ENCODE measurements at places on chromosomes 4 and X.
A peak's percentile ranks its signal among the peaks of the same experiment; 100 is the strongest.

DNA sequence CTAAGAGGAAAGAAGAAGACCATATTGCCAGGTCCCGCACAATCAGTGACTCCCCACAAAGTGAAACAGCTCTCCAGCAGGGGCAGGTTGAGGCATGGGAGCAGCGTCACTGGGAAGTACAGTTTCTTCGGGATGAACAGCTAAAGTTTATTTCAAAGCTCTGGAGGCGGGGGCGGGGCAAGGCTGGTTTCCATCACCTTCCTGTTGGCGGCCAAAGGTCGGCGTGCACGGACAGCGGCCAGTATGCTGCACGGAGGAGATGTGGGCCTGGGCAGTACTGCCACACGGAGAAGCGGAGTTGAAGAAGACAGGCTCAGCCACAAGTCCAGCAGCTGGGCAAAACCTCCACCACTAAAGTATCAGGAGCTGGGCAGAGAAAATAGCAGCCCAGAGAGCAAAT is 951 bp upstream of the ZNF518B start:
- DNase-seq = no peak

DNA sequence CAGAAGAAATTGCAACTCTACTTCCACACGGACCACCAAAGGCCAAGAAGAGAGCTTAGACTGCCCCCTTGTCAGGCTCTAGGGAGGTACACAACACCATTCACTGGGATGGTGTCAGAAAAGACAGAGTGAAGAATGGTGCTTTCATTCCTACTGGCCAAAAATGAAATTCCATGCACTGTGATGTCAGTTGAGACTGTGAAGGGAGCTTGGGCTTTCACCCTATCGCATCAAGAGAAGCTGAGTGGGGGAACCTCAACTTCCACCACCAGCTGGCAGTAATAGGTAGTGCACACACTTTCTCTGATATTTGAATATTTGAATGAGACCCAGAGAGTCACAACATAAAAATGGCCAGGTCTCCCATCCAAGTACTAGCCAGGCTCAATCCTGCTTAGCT is 65.9 kb downstream of the ZNF711 start:
- DNase-seq = no peak

DNA sequence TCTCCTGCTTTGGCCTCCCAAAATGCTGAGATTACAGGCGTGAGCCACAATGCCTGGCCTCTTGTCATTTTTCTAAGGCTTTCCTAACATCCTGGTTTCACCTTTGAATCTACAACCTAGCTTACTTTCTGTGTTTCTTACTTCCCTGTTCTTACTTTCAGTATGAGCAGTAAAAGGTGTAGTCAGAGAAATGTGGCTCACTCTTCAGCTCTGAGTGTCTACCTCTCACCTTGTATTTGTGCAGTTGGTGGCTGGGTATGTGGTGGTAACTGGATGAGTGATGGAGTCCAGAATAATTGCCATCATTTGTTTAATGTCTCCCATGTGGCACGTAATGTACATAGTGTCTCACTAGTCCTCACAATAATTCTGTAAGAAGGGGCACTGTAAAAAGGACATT is 19.1 kb upstream of the CXCL11 start:
- DNase-seq = no peak

DNA sequence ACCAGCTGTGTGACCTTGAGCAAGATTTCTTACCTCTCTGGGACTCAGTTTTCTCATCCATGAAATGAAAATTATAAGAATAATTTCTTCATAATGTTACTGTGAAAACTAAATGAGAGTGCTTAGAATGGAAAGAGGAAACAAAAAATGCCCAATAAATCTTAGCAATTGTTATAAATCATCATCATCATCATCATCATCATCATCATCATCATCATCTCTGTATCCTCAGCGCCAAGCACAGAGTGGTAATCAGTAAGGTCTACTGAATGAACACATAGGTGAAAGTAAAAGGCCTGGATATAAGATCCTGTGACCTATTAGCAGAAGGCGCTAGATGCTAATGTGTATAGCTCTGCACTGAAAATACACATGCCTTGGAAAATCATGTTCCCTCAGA is 6.8 kb upstream of the STARD8 start:
- no peak for DNase-seq

- no peak for DNase-seq
Observed at GRCh38 chr4:79650794-79651431, 242.9 kb upstream of the GK2 start.

GRCh38 chrX:134239016-134239415 is 2.0 kb downstream of the CCDC160 start:
- no peak for DNase-seq

GRCh38 chr4:135281230-135281629 is 1079.6 kb upstream of the PABPC4L start:
- no peak for DNase-seq

DNA sequence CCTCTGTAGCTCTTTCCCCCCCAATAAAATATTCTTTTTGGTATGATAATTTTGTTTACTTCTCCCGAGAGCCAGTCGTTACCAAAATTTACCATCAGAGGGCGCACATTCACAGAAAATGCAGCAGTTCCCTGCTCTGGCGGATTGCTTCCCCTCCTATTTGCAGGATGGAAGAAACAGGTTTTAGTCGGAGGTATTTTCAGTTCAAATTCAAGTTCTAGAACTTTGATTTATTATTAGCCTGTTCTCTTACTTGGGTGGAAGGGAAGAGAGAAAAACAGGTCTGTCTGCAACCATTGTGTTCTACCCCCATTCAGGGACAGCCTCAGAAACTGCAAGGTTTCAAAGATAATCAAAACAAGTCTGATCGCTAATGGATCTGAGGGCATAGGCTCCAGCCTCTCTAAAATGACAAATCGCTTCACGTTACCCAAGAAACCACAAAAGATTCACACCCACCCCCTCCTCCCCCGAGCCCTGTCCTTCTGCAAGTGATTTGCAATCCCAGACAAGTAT is 263.8 kb upstream of the RPS6KA3 start:
- DNase-seq = peak; percentile 59

DNA sequence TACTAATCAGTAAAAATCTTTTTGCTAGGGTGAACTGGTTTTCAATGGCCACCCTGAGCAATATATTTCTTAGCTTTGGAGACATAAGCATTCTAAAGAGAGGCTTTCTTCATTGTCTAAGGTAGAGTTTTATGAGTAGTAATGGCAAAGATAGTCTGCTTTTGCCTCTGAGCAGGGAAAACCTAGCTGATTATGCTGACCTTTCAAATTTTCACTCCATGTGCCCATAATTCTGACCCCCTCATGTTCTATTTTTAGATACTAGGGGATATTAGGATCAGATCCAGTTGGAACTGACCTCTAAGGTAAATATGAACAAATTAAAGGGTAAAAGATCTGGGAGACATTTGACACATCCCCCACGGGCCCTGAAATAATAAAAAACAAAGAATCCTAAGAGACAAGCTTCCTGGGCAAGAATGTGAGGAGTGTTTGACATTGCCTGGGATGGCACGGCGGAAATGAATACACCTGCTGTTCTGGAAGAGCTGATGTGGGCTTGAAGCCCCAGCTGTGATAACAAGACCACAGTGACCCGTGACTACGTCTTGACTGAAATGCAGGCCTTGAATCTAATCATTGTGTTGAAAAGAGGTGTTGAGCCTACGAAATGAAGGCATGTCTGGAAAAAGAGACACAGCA is 392.1 kb upstream of the FRG1 start:
- no peak for DNase-seq

Data from activated CD8-positive, alpha-beta memory T cell treated with anti-CD3 and anti-CD28 coated beads, Interleukin-2, amount 50 U/mL, for 4 hours (primary cell).